HCT116 (cell line): ENCODE measurements at places on chromosomes 5 and 9.

DNA sequence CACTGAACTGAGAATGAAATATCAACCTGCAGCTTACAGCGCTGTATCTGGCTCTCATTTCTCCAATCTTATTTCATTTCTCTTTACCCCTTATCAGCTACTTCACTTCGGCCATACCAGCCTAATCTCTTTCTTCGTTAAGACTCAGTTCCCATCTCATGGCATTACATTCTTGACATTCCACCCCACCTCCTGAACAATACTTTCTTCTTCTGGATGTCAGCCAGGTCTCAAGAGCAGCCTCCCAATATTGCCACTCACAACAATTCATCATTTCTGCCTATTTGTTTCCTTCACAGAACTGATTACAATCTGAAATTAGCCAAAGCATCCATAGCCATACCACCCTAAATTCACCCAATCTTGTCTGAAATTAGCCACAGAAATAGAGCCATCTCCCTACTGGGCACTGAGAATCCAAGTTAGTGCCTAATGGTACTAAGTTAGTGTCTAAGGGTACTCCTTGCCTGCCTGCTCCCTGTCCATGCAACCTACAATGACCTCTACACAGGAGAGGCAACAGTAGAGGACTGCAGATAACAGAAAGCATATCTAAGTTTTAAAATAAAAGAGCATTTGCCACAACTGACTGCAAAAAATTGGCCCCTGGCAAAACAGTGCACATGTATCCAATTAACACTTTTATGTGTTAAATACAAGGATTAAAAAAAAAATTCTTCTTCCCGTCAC, 35.2 kb downstream of the SETX start:
- H3K27ac ChIP-seq = no peak overlapping the region
- no peak for DNase-seq
- no peaks in the 10 kb centered on the region for H3K27me3 ChIP-seq
- peaks cover 21% of the 10 kb centered on the region for H3K36me3 ChIP-seq
- no peaks in the 10 kb centered on the region for H3K4me1 ChIP-seq

DNA sequence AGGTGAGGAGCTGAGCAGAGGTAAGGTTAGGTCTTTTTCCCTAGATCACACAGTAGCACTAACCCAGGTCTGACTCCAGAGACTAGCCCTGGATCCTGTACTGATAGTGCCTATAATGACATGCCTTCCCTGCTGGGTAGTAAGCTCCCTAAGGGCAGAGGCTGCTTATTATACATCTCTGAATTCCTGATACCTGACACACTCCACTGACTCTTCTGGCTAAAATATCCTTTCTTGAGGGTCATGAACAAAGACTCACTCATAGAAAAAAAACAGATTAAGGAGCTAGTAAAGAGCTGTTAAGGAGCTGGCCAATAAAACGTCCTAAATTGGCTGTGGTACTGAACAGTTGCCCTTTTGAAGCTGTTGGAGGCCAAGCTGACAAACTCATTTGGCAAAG, 149.0 kb upstream of the ITGA1 start:
- no peaks in the 10 kb centered on the region for H3K36me3 ChIP-seq
- DNase-seq = no peak
- H3K27me3 ChIP-seq = no peaks in the 10 kb centered on the region
- no peak overlapping the region for H3K4me3 ChIP-seq
- H3K4me1 ChIP-seq = no peaks in the 10 kb centered on the region
- no peak overlapping the region for H3K27ac ChIP-seq

DNA sequence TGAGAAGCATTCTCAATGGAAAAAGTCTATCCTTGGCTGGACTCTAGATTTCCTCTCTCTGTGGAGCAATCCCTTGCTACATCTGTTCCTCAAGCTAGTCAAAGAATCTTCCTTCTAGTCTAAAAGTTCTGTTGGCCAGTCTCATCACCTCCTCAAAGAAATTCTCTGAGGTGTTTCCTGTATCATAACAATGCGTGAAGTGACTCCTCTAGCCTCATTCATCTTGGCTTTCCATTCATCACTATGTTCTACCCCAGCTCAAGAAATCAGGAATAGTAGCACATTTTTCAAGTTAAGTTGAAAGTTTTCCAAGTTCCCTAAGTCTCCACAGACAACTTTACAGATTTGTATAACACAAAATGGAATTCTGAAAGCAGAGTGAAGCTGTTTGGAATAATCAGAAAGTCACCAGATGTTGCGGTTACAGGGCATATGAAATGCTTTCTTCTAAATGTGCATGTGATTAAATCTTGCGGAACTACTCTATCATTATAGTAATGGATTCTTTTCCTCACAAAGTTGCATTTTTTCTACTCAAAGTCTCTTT, 176.6 kb upstream of the FREM1 start:
- no peak overlapping the region for H3K4me3 ChIP-seq
- H3K27me3 ChIP-seq = 0 out of 2 replicates have a peak, but pooled peaks cover 12% of the 10 kb centered on the region
- H3K4me1 ChIP-seq = no peaks in the 10 kb centered on the region
- no peaks in the 10 kb centered on the region for H3K36me3 ChIP-seq
- H3K27ac ChIP-seq = no peak overlapping the region
- no peak for DNase-seq

- H3K4me3 ChIP-seq = no peak overlapping the region
- H3K27me3 ChIP-seq = no peaks in the 10 kb centered on the region
- no peaks in the 10 kb centered on the region for H3K36me3 ChIP-seq
- no peak overlapping the region for H3K27ac ChIP-seq
- no peak for DNase-seq
- no peaks in the 10 kb centered on the region for H3K4me1 ChIP-seq
Observed at GRCh38 chr9:94478755-94479730, 75.8 kb upstream of the PCAT7 start.

- H3K36me3 ChIP-seq = peaks cover 12% of the 10 kb centered on the region; the same call in 1 of the 2 replicates
- DNase-seq = no peak
- H3K27ac ChIP-seq = no peak overlapping the region
- H3K4me1 ChIP-seq = no peaks in the 10 kb centered on the region
- H3K27me3 ChIP-seq = no peaks in the 10 kb centered on the region
Observed at GRCh38 chr9:132908635-132909034, 29.9 kb downstream of the SPACA9 start.

- H3K4me1 ChIP-seq = peaks cover 24% of the 10 kb centered on the region
- H3K27ac ChIP-seq = no peak overlapping the region
- no peak for DNase-seq
- H3K27me3 ChIP-seq = no peaks in the 10 kb centered on the region
- H3K36me3 ChIP-seq = no peaks in the 10 kb centered on the region
Observed at GRCh38 chr9:93232388-93232960, 48.5 kb downstream of the WNK2 start.

DNA sequence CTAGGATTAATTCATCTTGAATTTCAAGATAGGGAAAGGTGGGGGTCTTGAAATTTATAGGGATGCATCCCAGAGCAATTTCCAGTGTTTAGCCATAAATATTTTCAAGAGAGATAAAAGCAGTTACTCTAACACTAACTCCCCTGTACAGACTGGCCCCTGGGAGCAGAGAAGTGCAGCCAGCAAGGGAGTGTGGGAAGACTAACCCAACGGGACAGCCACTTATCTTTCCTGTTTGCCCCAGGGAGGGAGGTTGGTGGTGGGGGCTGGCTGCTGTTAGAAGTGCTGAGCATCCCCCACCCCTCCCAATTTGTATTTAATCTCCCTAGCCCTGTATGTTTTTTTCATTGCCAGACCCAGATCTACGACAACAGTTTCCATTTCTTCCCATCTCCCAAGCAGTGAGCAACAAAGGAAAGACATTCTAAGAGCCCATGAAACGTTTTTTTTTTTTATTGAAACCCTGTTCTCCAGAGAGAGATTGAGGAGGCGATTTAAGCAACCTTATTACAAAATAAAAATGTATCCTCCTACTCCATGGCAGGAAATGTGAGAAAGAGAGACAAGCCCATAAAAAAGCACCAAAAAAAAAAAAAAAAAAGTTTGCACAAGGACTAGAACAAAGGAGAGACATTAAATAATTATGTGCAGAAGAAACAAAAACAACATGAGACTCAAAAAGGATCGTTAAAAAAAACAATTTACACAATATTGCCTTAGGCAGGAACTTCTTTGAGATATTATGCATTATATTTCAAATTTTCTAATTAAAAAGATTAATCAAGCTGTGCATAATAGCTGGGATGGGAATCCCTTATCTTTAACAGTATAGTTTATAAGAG, 343.4 kb downstream of the ARHGEF28 start:
- H3K27ac ChIP-seq = no peak overlapping the region
- H3K4me3 ChIP-seq = no peak overlapping the region
- H3K27me3 ChIP-seq = no peaks in the 10 kb centered on the region; the same call in 1 of the 2 replicates
- no peak for DNase-seq
- H3K4me1 ChIP-seq = no peaks in the 10 kb centered on the region
